ENCODE measurements at places on chromosomes 13 and 19.

DNA sequence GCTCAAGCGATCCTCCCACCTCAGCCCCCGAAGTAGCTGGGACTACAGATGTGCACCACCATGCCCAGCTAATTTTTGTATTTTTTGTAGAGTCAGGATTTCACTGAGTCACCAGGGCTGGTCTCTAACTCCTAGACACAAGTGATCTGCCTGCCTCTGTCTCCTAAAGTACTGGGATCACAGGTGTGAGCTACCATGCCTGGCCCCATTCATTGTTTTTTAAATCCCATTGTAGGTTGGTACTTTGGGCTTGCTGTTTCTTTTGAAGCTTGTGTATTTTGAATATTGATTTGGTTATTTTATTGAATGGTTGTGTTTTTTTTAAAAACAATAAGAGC, 26.7 kb downstream of the ZMYM2 start:
- no peak for DNase-seq

DNA sequence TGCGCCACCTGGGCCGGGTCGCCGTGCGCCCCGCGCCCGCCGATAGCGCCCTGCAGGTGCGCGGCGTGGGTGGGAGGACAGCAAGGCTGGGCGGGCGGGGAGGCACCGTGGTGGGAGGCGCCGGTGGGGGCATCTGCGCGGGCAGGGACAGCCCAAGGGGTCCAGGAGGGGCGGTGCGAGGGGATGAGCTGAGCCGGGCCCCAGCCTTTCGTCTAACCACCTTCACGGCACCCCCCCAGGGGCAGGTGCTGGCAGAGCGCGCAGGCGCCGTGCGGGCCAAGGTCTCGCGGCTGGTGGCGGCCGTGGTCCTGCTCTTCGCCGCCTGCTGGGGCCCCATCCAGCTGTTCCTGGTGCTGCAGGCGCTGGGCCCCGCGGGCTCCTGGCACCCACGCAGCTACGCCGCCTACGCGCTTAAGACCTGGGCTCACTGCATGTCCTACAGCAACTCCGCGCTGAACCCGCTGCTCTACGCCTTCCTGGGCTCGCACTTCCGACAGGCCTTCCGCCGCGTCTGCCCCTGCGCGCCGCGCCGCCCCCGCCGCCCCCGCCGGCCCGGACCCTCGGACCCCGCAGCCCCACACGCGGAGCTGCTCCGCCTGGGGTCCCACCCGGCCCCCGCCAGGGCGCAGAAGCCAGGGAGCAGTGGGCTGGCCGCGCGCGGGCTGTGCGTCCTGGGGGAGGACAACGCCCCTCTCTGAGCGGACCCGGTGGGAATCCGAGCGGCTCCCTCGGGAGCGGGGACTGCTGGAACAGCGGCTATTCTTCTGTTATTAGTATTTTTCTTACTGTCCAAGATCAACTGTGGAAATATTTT, 3.1 kb downstream of the KISS1R start:
- DNase-seq: no peak

GRCh38 chr13:20891034-20891433, 11.5 kb downstream of the XPO4 start:
- no peak for DNase-seq

DNA sequence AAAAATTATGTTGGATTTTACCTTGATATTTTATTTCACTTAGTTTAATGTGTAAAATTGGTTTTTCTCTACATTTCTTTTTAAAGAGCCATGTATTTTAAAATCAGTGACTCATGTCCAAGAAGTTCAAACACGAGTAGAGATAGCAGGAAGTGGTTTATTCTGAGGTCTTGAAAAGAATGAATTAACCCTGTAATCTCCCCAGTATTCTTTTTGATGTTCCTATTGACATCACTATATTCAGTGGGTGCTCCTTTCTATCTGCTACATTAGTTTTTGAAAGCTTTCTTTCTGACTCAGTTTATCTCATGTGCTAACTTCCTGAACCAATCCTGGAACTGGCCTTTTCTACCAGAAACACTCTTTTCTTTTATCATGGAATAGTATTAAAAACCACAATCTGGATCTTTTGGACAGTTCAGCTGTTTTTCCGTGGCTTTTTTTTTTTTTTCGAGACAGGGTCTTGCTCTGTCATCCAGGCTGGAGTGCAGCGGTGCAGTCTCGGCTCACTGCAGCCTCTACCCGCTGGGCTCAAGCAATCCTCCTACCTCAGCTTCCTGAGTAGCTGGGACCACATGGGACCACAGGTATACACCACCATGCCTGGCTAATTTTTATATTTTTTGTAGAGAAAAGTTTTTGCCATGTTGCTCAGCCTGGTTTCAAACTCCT, 114.9 kb downstream of the PCCA start:
- no peak for DNase-seq

DNA sequence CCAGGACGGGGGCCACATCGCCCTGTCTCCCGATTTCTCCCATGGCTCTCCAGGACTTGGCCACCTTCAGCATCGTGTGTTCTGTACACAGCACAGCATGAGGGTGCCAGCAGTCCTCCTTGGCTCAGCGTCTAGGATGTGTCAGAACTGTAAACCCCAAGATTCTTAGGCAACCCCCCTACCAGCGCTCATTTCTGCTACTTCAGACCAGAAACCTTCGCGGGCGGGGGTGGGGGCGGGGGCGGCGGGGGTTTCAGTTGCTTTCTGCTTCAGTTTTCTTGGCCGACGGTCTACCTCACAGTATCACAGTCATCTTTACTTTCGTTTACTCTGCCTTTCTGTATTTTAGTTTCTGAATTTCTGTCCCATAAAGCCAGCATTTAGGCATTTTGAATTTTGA, 82.4 kb downstream of the GGACT start:
- no peak for DNase-seq

DNA sequence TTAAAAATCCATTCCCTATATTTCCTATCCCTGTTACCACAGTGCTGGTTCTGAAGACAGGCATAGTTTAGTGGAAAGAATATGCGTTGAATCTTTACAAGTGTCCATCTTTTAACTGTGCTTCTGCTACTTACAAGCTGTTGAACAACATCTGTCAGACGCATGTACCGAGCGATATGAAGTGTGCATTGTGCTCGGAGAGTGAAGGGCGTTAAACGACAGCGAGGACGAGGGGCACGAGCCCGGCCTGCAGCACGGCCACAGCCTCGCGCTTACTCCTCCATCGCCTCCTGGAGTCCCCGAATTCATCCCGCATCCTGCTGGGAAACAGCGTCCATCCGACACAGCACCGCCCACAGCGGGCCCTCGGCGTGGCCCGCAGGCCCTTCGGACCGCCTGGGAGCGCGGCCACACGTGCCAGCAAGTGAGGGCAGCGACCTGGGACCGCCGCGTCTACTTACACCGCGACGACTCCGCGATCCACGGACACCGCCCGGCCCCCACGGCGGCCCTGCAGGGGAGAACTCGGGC, 514 bp downstream of the PCID2 start:
- no peak for DNase-seq

DNA sequence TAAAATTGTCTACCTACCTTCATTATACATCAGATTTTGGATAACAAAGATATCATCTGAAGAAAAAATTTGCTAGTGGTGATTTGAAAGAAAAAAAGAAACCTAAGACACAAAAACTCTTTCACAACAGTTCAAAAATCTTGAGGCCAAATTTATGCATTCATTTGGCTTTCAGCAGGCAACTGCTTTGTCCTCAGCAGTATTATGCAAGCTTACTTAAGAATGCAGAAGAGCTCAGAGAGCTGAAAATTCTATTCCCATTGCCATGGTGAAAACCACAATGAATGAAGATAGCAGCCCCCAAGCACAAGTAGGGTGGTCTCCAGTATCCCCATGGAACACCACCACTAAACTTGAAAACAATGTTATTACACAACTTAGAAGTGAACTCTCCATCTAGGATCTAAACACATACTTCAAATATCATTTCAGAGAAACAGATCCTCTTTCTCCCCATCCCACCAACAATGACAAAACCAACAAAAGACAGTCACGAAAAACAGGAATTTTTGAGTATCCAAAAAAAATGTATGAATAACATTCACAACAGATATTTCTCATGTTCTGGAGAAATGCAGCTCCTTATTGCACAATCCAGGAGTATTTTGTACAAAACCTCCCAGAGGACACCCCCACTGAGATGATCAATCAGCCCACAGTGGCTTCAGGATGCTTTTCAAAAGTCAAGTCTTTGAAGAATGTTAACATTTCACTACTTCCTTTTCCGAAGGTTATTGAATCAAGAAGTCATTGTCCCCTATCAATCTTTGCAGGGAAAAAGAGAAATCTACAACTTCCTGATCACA, 192.7 kb downstream of the LHFPL6 start:
- DNase-seq: peak; percentile 76

DNA sequence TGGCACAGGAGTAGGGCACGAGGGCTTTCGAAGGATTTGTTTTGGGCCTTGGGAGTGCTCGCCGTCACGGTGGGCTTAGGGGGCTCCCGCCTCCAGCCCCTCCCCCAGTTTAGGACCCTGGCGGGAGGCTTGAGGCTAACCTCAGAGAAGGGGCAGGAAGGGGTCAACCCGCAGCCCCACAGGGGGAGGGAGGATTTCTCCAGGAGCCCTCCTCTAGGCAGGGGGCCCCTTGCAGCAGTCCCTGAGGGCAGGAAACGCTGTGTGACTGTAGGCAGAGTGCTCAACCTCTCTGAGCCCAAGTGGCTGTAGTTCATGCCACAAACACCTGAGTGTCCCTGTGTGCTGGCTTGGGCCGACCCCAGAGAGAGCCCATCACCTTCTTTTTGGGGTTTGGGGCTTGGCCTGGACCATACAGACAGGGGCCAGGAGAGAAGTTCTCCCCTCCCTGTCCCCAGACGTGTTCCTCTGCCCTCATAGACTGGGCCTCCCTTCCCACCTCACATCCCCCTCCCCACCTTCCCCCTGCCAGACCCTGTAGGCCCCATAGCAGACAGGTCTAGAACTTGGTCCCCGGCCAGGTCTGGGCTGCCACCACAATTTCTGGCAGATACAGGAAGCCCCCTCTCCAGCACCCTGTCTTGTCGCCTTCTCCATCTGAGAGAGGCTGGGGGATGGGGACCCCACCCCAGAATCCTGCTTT, 8.1 kb downstream of the ISYNA1 start:
- DNase-seq: no peak

- peak; percentile 37 for DNase-seq
These were observed 1.1 kb upstream of the KCTD15 start for GRCh38 chr19:33795370-33796163.

DNA sequence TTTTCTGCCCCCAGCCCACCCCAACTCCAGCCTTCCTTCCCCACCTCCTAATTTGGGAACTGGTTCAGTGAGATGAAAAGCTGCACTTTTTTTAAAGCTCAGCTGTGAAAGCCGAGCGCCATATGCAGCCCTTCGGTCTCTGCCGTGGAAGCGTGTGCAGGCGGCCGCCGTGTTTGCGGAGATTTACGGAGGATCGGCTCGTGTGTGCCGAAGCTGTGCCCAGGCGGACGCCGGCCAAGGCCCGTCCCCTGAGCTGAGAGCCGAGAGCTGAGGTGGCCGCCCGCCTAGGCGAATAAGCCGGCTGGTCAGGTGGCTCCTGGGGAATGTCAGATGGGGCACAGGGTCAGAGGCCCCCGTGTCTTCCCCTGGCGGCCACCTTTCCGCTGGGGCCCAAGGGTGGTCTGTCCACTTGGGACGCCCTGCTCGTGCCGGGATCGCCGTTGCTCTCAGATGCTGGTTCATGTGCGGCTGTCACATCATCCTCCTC, 78.7 kb downstream of the ZNF536 start:
- no peak for DNase-seq

DNA sequence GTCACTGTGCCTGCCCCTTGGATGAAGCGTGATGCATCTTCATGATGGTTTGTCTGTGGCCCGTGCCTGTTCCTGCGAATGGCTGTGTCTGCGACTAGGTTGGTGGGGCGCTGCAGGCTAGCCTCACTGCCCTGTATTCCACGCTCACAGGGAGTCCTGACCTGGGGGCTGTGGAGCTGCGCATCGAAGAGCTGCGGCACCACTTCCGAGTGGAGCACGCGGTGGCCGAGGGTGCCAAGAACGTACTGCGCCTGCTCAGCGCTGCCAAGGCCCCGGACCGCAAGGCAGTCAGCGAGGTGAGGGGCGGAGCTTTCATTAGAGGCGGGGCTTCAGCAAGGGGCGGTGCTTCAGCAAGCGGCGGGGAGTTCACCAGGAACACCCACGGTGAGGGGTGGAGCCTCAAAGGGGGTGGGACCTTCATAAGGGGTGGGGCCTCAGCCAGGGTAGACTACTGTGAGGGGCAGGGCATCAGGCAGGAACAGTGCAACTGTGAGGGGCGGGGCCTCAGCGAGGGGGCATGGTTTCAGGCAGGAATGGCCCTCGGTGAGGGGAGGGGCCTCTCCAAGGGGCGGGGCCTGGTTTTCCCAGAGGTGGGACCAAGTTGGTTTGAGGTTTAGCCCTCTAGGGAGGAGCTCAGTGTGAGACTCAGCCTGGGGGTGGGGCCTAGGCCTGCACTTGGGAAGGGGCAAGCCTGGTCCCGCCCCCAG, 17.2 kb downstream of the PKN1 start:
- DNase-seq: peak; percentile 40

DNA sequence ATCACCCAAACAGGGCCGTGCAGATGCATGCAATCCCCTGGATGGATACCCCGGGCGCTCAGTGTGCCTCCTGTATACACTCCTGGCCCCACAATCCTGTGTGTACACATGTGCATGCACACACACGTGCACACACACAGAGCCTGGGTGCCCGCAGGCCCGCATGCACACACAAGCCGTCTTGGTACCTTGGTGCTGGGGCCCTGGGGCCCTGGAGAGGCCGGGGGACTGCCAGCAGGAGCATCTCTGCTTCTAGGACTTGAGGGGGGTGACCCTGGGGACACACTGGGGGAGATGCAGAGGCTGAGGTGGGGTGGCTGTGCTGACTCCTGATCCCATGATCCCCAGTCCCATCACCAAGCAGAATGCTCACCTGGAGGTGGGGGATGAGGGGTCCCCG, 15.6 kb upstream of the EPOR start:
- no peak for DNase-seq

DNA sequence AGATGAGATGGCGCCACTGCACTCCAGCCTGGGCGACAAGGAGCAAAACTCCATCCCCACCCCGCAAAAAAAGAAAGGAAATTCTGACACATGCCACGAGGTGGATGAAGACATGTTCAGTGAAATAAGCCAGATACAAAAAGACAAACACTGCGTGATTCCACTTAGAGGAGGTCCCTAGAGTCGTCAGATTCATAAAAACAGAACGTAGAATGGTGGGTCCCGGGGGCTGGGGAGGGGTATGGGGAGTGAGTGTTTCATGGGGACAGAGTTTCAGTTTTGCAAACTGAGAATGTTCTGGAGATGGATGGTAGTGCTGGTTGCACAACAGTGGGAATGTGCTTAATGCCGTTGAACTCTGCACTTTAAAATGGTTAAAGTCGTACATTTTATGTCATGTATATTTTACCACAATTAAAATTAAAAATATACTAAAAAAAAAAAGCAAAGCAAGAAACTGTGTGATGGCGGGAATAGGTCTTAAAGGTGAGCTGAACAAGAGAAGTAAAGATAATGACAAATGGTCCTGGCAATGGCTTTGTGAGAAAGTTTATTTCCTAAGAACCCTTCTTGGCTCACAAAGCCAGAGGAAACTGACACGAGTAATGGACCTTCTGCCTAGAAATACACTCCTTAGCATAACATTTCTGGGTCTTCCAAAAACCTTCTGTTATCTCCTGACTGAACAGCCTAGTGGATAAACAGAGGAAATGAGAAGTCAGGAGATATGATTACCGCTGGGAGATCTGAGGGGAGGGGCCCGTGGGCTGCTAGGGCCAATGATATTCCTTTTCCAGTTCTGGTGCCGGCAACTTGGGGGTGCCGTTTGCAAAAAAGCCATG, 4.2 kb upstream of the SPC24 start:
- DNase-seq: no peak
